ENCODE measurements at places on chromosomes 7 and 10.

DNA sequence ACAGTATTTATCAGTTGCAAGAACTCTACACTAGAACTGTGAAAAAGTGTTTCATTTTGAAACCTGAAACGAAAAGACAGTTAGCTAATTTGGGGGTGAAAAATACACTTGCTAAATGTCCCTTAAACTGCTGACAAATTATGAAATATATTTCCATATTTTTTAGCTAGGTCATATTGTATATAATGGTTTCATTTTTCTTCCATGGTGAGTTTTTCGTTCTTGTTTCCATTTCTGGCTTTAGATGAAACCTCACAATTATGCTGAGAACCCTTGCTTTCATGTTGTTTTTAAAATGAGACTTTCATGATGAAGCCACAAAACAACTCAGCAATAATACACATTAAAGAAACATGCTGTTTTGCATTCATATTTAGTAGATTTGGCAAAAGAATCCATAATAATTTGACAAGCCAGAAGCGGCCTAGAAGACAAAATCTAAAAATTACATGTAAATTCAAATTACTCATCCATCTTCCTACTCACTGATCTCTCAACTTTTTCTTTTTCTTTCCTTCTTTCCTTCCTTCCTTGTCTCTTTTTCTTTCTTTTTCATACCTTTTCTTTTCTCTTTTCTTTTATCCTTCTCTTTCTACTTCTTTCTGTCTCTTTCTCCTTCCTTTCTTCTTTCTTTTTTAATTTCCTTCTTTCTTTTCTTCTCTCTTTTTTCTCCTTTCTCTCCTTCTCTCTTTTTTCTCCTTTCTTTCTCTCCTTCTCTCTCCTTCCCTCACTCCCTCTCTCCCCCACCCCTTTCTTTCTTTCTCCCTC, 46.5 kb upstream of the ITGB8 start:
- no peak for DNase-seq

DNA sequence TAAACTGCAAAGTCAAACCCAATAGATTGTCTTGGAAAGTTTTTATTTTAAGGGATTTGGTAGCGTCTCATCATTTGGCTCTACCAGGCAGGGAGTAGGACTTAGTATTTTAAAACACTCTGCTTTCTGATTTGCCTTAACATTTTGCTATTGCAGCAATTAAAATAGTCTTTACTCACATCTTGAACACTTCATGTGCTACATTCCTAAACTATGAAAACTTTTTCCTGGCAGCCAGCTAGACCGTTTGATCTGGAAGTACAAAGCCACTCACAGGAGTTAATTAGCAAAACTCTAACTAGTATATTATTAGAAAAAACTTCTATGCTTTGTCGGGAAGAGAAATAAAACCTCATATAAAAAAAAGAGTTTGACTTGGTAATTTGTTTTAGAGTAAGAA, 111.4 kb downstream of the TFPI2 start:
- DNase-seq = no peak

DNA sequence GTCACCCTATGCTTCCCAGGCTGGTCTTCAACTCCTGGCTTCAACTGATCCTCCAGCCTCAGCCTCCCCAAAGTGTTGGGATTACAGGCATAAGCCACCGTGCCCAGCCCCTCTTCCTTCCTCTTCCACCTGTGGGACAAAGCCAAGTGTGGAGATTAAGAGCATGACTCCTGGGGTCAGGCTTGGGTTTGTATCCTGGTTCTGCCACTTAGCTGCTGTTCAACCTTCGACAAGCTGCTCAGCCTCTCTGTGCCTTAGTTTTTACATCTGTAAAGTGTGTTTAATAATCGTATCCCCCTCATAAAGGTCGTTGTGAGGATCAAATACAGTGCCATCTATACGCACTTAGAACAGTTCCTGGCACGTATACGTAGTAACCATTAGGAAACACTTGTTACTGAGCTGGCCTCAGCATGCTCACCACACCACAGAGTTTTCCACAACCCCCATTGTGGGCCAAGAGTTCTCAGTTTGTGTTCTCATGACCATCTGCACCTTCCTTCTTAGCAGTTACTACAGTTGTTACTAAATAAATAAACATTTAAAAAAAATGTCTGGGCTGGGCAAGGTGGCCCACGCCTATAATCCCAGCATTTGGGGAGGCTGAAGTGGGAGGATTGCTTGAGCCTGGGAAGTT, 140.5 kb upstream of the BTBD16 start:
- DNase-seq = no peak

DNA sequence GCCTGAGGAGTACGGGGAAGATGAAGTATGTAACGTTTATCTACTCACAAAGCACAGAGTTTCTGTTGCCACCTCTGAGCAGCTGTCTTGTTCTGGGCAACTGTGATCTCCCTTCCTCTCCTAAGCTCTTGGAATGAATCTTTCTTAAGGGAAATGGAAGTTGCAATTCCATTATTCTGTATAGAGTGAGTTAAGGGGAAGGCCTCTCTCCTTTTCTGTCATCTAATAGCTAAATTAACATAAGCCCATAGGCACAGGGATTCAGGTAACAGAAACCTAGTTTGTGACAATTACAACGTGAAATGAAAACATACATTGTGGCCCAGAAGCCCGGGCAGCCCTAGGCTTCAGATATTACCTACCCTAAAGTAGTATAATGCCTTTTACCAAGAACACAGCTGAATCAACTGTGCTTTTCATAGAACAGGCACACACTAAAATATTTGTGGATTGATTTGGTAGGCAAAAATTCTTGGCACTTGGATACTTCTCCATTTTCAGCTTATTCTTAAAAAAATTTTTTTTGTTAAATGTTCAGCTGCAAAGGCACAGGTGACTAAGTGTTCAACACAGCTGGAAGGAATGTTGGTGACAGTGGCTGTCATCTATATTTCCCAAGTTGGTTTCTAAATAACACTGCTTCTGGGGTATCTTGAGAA, 3.8 kb upstream of the PDCD4 start:
- no peak for DNase-seq

DNA sequence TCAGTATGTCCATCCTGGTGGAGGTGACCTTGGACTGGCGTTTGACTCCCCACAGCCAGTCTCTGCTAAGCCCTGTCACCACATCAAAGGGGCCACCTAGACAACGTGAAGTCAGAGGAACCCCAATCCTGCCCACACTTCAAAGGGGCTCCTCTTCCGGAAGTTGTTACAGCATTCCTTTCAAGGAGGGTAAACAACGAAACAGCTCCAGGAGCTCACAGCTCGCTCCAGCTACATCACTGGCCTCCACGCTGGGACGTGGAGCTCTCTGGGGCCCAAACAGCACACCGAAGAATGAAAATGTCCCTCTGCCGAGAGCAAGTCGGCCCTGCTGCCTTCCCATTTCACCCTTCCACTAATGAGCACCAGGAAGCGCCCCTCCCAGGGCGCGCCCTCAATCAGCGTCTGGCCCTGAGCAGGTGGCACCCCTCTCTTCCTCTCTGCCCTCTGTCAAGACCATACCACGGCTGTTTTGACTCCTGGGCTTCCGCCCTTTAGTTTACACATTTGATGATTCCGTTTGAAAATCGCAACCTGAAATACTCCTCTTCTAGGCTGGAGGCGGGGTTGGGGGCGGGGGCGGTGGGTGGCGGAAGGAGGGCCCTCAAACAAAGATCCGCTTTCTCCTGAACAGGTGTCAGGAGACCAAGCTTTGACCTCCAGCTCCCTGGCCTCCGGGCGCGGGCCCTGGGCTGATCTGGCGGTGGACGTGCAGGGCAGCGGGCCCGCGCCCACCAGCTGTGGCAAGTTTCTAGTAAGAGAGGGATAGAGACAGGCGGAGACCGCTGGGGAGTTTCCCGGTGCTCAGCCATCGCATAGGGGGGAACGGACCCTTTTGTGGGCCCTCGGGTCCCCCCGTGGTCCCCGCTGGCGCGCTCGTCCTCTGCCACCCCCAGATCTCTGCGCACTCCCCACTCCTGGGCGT, 53.1 kb upstream of the KDM7A start:
- DNase-seq = no peak

DNA sequence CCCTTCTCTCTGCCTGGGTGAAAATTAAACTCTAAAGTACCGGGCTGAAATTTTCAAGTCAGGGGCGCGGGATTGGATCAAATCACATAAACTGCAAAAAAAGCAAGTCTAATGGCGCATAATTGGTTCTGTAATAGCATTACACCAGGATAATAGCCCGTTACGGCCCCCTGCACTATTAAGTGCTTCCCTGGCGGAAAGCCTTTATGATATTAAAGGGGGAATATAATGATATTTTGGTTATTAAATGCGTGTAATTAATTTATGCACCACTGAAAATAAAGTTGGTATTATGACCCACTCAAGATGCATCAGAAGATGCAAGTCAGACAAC, 744 bp upstream of the DRGX start:
- DNase-seq = no peak

DNA sequence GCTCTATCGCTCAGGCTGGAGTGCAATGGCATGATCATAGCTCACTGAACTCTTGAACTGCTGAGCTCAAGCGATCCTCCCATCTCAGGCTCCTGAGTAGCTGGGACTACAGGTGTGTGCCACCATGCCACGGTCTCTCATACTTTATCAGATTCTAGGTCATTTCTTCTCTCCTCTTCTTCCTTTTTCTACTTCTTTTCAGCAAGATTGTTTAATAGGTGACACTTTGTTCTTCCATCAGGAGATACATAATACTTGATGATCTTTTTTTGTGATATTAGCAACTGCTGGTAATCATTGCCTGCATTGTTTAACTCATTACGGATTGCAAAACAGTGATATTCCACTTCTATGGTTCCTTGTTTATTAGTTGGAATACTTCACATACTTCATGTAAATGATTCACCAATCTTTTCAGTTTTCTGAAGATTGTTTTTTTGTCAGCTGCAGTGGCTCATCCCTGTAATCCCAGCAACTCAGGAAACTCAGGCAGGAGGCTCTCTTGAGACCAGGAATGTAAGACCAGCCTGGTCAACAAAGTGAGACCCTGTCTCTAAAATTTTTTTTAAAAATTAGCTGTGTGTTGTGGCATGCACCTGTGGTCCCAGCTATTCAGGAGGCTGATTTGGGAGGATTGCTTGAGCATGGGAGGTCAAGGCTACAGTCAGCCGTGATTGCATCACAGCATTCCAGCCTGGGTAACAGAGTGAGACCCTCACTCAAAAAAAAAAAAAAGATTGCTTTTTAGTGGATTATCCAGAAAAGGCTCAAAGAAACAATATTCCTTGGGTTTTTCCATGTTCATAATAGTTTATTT, 36.2 kb upstream of the CHST3 start:
- no peak for DNase-seq

DNA sequence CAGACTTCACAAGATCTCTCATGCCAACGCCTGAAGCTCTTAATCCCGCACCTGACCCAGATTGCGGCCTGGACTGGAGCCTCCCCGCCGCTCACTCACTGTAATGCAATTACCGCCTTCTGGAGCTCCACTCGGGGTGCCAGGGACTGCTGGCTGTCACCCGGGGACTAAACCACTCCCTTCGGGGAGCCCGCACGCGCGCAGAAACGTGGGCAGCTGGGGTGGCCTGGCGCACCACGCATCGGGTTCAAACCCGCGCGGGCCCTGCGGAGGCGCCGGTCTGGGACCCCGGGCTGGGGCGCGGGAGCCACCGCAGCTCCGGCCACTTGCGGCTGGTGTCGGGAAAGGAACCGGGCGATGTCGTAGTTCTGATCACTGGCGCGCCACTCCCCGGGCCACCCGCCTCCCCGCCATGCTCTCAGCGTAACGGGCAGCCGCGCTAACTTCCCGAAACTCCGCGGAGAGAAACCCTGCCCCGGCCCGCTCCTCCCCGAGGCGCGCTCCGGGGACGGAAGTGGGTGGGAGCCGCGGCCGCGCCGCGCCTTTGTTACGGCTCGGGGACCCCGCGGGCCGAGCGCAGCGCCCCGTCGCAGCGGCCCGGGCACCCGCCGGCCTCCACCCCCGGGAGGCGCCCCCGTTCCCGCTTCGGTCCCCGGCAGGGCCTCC, 100.3 kb upstream of the SVIL start:
- no peak for DNase-seq

- no peak for DNase-seq
These were observed 31.8 kb upstream of the RET start for GRCh38 chr10:43044961-43045621.

DNA sequence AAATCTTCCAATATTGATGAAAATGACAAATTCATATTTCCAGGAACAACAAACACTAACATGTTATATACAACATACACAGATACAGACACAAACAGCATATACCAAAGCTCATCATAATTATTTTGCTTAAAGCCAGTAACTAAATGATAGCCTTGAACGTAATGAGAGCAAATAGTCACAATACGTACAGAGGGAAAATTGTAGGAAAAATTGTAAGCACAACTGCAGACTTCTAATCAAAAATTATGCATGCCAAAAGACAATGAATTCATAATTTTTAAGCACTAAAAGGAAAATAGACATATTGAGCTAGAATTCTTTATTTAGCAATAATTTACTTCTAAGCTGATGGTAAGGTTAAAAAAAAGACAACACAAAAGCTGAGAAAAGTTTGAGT, 1466.9 kb upstream of the CELF2 start:
- DNase-seq = no peak

DNA sequence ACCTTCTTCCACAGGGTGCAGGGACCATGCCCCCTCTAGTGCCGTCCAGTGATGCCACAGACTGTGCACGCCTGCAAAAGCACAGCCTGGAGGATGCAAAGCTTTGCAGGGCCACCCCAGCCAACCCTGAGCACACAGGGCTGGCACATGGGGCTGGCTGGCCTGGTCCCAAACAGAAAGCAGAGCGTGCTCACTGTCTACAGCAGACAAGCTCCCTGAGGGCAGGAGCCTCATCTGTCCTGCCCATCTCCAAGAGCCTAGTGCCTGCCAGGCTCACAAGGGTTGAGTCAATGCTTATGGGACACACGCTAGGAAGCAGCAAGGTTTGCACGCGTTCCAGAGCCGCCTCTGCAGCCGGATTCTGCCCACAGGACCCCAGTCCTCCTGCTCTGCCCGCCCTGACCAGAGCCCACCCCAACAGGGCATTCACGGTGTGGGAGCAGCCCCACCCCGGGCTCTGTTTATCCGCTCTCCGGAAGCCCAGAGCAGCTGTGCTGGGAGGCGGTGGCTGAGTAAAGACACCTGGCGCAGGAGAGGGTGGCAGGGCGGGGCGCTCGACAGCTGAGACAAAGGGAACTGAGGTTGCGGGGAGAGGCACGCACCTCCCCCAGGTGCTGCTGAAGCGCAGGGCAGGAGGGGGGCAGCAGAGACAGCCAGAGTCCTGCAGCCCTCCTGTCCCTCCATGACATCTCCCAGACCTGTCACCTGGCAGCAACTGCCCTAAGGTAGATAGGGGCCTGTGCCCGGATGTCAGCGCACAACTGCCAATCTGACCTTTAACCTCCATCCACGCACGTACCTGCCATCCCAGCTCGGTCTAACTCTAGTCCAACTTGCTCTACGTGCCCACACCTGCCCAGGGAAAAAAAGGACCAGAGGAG, 4.3 kb downstream of the KCNH2 start:
- no peak for DNase-seq
